ENCODE measurements at places on chromosomes 2 and 18.

GRCh38 chr2:13558368-13558767 is 841.6 kb downstream of the TRIB2 start:
- DNase-seq, result no peak

GRCh38 chr2:188477564-188478103 is 186.0 kb downstream of the GULP1 start:
- DNase-seq, result no peak

DNA sequence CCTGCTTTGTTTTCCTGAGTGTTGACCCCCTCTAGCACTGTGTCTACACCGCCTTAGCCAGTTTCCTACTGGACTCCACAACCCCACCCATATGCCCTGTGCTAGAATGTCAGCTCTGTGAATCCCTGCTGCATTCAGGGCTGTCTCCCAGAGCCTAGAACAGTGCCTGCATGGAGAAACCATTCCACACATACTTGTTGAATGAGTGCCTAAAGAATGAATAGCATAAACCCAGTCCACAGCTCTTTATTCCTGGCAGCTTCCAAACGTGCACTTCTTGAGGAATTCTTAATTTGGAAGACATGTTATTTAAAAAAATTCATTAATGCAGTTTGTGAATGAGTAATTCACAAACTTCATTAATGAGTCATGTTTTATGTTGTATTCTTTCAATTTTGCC is 6.5 kb upstream of the NAPG start:
- no peak for DNase-seq

DNA sequence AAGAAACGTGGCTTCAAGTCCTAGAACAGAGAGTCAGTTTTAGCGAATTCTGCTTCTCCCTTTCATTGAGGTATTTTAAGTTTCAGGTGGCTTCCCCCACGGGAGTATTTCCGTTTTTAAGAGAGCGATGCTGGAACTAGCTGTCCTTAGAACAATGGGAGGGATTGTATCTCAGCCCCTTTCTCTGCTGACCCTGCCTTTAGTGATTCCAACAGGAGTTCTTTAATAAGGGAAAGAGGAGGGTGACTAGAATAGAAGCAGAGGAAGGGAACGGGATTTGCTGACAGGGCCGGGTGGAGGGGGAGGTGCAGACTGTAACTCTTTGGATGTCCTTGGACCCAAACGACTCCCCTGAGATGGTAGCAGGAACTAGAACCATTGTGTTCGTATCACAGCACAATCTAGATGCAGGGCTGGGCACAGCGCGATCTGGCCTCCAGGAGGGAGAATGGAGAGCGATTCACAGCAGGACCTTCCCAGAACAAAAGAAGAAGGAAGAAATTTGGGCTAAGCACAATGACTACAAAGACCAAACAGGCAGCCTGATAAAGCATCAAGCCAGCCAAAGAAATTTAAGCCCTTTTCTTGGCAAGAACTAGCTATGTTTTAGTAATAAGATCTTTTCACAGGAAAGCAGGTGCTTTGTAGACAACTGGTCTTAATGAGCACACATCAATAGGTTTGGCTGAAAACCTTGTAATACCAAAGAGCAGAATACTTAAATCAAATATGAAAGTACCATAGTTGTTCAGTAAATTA is 15.8 kb upstream of the RTTN start:
- DNase-seq, result peak; percentile 5

GRCh38 chr18:68991286-68991685 is 193.4 kb downstream of the CCDC102B start:
- no peak for DNase-seq

- no peak for DNase-seq
These were observed 142.3 kb upstream of the BOD1L2 start for GRCh38 chr18:57004366-57005121.

DNA sequence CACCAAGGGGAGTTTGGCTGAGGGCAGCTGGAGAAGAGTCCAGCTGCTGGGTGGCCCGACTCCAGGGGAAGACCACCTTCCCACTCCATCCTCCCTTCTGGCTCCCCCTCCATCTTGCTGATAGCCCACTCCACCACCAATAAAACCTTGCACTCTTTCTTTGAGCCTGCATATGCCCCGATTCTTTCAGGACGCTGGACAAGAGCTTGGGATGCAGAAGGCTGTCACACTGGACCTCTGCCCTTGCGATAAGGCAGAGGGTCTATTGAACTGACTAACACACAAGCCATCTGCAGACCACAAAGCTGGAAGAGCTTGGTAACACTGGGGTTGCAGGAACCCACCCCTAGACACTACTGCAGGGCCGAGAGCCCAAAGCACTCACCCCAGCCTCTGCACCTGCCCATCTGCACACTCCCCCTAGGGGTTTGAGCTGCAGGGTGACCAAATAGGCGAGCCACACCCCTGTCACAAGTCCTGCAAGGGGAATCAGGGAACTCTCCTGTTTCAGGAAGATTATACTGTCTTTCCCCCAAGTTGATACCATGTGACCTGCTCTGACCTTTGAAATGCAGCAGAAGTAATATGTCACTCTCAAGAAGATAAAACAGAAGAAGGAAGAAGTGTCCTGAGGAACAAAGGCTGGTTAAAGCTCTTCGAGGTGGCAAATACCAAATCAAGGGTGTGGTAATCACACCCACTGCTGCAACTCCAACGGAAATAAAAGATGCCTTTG is 70.5 kb downstream of the SMAD4 start:
- no peak for DNase-seq

- no peak for DNase-seq
These were observed 15.9 kb downstream of the POLI start for GRCh38 chr18:54284981-54285785.

GRCh38 chr2:33673937-33674336 is 74.8 kb upstream of the FAM98A start:
- no peak for DNase-seq

- DNase-seq, result no peak
These were observed 2.0 kb downstream of the IL1A start for GRCh38 chr2:112782234-112782799.

DNA sequence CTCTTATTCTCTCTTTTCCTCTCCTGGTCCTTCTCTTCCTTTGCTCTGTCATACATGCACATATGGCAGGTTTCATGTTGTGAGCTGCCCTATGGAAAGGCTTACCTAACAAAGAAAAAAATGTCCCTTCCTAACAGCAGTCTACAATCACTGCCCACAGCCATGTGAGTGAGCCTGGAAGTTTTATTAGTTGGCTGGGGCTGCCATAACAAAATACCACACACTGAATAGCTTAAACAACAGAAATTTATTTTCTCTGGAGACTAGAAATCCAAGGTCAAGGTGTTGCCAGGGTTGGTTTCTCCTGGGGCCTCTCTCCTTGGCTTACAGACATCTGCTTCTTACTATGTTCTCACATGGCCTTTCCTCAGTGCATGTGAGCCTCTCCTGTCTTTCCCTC is 142.1 kb downstream of the TRIB2 start:
- DNase-seq, result no peak

GRCh38 chr2:67451086-67451832 is 54.1 kb downstream of the ETAA1 start:
- no peak for DNase-seq

DNA sequence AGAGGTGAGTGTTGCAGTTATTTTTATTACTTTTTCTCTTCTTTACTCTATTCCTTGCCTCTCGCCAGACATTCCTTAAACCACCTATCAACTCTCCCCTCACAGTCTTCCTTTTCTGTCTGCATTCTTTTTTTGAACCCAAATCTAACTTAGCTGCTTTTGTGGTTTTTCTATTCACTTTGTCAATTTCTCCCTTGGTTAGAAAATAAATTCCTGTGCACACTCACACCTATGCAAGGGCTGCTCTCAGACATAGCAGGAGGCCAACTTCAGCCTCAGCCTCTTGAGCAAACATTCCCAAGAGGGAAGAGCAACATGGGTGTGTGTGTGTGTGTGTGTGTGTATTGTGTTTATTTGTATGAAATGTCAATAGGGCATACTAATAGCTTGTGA is 808.6 kb downstream of the RNF144A start:
- no peak for DNase-seq

All from NCI-H2081 treated with DMSO at 0.1 percent for 48 hours (cell line).